ENCODE measurements at places on chromosomes 2 and 18. TPM values are rescaled to one million over a fixed set of nuclear protein-coding genes. Genes with fewer than 3 reads are reported as not detected.

DNA sequence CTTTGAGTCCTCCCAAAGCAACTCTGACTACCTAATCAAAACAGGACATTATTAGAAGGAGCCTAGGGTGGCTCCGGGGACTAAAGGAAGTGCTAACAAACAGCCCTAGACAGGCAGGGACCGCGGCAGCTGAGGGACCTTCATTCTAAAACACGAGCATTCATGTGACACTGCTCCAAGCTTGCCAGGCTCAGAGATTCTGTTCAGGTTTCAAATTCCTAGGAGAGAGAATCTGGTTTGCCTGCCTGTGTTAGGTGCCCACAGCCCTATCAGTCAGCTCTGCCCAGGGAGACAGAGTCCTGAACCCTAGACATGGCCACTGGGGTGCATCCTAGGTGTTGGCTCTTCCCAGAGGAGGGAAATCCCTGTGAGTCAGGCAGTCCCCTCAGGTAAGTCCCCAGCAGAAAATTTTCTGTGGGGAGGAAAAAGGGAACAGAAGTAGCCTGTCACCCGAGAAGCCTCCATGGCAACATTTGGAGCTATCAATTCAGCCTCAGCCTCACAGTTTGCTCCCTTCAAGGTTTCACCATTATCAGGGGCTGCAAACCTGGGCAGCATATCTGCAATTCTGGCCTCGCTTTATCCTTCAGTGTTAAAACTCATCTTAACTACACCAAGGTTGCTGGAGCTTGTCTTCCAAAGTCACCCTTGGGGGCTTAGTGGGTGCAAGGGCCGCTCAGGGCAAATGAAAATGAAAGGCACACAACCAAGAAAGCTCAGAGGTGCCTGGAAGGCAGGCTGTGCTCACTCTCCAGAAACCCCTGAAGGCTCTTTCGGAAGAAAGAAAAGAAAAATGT is 28.6 kb downstream of the PCBP1 start:
- H3K36me3 ChIP-seq: no peaks in the 10 kb centered on the region
- 0 out of 2 replicates have a peak overlapping the region, but pooled peaks have one; percentile 2 for H3K4me3 ChIP-seq
- DNase-seq: peak; percentile 82
- peak overlapping the region; percentile 70 for H3K27ac ChIP-seq
- no peaks in the 10 kb centered on the region for H3K27me3 ChIP-seq
- peaks cover 65% of the 10 kb centered on the region for H3K4me1 ChIP-seq

- no peak for DNase-seq
- H3K4me1 ChIP-seq: peaks cover 21% of the 10 kb centered on the region
- no peaks in the 10 kb centered on the region for H3K27me3 ChIP-seq
- no peak overlapping the region for H3K27ac ChIP-seq
- no peak overlapping the region for H3K4me3 ChIP-seq
Observed at GRCh38 chr18:79601234-79601633, 78.4 kb upstream of the CTDP1 start.

DNA sequence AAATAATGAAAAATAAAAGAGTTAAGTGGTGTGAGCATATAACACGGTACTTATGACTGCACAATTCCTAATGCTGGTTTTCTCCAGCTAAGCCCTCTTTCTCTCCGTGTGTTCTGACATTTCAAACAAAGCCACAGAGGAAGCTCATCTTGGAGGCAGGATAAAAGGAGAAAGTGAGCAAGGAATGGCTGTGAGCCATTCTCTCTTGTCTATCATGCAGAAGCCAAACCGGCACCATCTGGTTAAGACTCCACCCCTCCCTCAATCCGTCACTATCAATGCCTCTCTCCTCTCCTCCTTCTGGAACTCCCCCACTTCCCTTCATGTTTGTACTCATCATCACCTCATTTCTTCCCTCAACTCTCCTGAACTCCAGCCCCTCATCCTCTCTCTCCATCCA is 210.4 kb downstream of the TMEM163 start:
- no peak for DNase-seq
- H3K4me1 ChIP-seq: no peaks in the 10 kb centered on the region
- H3K4me3 ChIP-seq: no peak overlapping the region
- no peaks in the 10 kb centered on the region for H3K36me3 ChIP-seq
- no peak overlapping the region for H3K27ac ChIP-seq

DNA sequence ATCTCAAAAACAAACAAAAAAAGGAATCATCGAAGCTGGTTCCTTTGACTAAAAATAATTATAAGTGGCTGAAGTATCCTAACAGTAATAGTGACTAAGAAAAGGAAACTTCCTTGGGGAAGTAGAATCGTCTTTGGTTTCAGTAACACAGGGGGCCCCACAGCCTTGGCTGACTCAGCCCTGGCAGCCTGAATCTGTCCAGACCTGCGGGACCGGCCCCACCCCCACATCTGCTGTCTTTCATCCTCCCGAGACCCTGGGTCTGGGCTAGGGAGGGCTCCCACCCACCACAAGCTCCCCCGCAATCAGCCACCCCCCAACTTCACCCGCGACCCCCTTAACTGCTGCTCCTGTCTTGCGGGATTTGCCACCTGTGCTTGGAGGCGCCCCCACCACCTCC is 1452.6 kb upstream of the ACVR2A start:
- no peaks in the 10 kb centered on the region for H3K27me3 ChIP-seq
- H3K36me3 ChIP-seq: no peaks in the 10 kb centered on the region
- no peak overlapping the region for H3K27ac ChIP-seq
- DNase-seq: no peak
- no peak overlapping the region for H3K4me3 ChIP-seq

GRCh38 chr2:148184976-148185375 is 164.1 kb downstream of the MBD5 start:
- H3K27me3 ChIP-seq: no peaks in the 10 kb centered on the region
- no peak overlapping the region for H3K27ac ChIP-seq
- H3K36me3 ChIP-seq: peaks cover 5% of the 10 kb centered on the region
- DNase-seq: no peak

DNA sequence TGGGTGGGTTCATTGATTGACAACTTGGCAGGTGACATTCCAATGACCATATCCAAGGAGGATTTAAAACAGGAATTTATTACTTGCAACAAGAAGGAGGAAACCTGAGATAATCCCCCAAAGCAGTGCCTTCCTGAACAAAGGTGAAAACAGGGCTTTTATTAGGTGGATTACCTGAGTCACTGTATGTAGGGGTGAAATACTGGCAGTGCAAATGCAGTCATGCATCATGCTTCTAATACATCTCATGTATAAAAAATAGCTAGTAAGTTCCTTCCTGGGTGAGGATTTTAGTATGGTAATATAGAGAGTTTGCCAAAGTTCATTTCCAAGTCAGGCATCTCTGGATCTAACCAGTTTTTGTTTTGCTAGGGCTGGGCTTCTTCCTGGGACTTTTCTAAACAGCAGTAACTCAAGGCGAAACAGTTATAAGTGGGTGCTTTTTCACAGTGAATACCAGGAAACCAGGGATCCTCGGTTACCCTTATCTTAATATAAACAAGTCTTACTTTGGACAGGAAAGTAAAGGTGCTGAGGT is 583.4 kb upstream of the LRRTM1 start:
- no peak overlapping the region for H3K4me3 ChIP-seq
- H3K27me3 ChIP-seq: peaks cover 17% of the 10 kb centered on the region
- DNase-seq: no peak
- H3K36me3 ChIP-seq: no peaks in the 10 kb centered on the region

FSIP2 gene
- 0.10 TPM for total RNA-seq

ARHGAP28 gene
- 12.6 TPM for total RNA-seq

UGT1A4 gene
- total RNA-seq: not detected

GRP gene
- 0.22 TPM for total RNA-seq

SH2D6 gene
- total RNA-seq: 0.77 TPM

SERPINE2 gene
- total RNA-seq: 51.1 TPM
